ENCODE measurements at places on chromosomes 6 and 20.

- DNase-seq: no peak
Observed at GRCh38 chr20:57224641-57225138, 41.8 kb downstream of the BMP7 start.

- no peak for DNase-seq
Observed at GRCh38 chr20:47985092-47985850, 200.0 kb upstream of the SULF2 start.

- DNase-seq: no peak
Observed at GRCh38 chr6:46996860-46997641, 45.1 kb downstream of the ADGRF1 start.

DNA sequence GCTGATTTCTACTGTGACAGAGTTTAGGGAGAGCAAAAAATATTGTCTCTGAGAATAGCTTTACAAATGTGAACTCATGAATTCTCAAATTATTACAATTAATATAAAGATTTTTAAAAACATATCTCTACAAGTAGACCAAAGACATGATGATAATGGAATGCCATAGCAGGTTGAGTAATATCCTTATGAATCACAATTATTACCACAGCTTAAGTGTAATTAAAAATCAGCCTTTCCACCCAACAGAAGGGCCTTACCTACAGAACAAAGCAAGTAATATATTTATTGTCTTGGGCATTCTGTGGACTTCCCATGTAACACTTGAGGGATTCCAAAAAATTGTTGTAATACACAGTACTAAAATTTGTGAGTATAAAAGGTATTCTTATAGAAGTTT, 1099.6 kb upstream of the GJE1 start:
- DNase-seq: no peak

DNA sequence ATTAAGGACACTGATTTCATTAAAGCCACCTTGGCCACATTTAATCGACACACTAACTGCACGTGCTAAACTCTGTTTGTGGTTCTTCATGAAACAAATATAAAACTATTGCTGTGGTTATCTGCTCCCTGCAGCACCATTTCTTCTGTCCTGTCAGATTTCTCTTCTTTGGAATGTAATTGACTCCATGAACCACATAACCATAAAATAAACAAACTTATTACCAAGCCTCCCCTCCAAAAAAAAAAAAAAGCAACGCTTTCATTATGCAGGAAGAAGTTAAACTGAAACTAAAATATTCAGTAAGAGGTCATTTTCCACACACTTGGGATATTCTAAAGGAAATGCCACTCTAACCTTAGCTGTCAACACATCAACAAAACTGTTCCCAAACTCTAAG, 319.1 kb upstream of the NT5E start:
- no peak for DNase-seq

DNA sequence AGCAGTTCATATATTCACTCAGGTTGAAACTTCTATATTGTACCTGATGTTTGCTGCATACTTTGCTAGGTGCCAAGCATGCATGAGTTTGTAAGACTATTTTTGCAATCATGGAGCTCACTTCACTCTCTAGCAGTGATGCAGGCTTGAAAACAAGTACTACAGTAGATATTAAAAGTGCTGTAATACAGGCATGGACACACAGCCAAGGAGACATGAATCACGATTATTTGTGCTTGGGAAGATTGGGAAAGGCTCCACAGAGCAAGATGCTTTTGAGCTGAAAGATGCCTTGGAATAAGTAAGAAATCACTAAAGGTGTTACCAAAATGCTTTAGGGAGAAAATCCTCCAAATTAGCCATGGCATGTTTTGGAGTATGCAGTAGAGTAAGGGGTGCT, 427.4 kb downstream of the UTRN start:
- no peak for DNase-seq

GRCh38 chr6:125444006-125444923, 142.5 kb upstream of the HDDC2 start:
- peak; percentile 23 for DNase-seq

GRCh38 chr6:169702840-169703246, 917 bp downstream of the C6orf120 start:
- no peak for DNase-seq

- no peak for DNase-seq
Observed at GRCh38 chr6:137867685-137868509, 838 bp downstream of the TNFAIP3 start.

DNA sequence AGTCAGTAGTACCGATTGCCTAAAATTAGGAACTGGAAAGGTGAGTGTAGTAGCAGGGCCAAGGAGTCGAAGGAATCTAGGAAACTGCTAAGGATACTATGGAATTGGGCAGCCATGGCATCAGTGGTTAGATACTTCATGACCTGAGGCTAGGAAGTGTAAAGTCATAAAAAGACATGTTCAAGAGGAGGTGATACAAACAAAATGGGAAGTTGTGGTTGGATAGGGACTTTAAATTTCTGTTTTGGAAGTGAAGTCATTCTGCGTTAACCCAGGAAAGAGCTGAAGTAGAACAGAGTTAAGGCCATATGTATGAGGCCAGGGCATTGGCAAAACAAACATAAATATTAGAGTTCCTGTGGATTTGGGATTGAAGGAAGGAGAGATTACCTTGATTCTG, 88.6 kb upstream of the TMEM181 start:
- DNase-seq: no peak

GRCh38 chr20:16007164-16007563, 566.1 kb downstream of the KIF16B start:
- no peak for DNase-seq

- peak; percentile 28 for DNase-seq
Observed at GRCh38 chr6:1778686-1779235, 169.0 kb downstream of the FOXC1 start.

- peak; percentile 25 for DNase-seq
Observed at GRCh38 chr20:41697861-41698559, 79.8 kb upstream of the CHD6 start.

DNA sequence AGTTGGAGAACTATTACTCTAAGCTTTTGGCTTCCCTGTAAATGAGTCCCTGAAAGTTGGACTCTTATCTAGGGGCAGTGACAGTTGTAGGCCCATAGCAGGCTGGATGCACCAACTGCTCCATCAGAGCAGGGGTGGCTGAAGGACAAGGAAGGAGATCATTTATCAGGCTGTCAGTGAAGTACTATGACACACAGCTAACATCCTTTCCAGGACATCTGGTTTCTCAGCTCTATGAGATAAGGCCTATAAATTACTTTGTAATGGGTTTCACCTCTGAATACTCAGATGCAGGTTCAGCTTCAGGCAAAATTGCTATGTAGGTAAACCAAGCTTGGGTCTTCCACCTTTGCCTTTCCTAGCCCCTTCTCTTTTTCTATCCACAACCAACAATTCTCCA, 468.5 kb downstream of the KIF16B start:
- no peak for DNase-seq

GRCh38 chr6:108760126-108761050, 87.8 kb upstream of the ARMC2 start:
- DNase-seq: no peak

GRCh38 chr6:54135665-54136369, 24.6 kb downstream of the MLIP start:
- DNase-seq: no peak

Data from Ammon's horn (tissue), 1 donor.